ENCODE measurements at places on chromosomes 3 and 15. TPM values are rescaled to one million over a fixed set of nuclear protein-coding genes. Genes with fewer than 3 reads are reported as not detected.

DNA sequence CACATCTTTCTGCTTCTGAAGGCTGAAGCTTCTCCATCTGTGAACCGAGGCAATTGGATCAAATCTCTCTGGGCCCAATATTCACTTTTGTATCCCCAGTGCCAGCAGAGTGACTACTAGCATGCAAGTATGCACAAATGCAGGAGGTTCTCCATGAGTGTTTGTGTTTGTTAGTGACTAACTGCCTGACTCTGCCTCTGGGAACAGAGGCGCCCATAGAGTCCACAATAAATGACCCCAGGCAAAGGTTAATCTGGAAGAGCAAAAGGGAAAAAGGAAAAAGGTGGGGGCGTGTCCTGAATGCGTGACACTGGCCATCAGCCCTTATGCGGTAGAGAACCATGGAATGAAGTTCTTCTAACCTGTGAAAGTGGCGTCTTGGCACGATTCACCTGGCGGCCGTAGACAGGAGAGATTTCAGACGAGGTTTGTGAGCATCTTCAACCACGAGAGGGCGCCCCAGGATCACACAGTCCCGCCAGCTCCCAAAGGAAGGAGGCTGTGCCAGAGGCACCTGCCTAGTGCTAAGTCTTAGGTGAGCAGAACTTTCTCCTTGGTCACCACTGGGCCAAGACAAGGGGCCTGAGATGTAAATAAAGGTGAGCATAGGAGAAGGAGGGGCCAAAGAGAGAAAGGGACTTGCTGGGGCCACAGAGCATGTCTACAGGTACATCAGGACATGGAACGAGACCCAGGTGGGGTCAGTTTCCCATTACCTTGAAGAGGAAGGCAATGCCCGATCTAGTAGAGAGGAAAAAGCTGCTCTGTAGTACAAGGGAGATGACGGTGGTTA is 44.2 kb downstream of the RBPMS2 start:
- DNase-seq = peak; percentile 93

- no peak for DNase-seq
These were observed 56.9 kb downstream of the CACNA1D start for GRCh38 chr3:53551324-53551723.

GRCh38 chr15:86538141-86538540 is 458.5 kb downstream of the AGBL1 start:
- DNase-seq = no peak

- peak; percentile 53 for DNase-seq
These were observed 105.9 kb upstream of the AKAP13 start for GRCh38 chr15:85274315-85275050.

IQCF5 gene
- not detected for total RNA-seq

SH2D7 gene
- not detected for total RNA-seq
